Left forelimb (tissue), 1 donor: ENCODE measurements at places on chromosomes 6 and 20.

DNA sequence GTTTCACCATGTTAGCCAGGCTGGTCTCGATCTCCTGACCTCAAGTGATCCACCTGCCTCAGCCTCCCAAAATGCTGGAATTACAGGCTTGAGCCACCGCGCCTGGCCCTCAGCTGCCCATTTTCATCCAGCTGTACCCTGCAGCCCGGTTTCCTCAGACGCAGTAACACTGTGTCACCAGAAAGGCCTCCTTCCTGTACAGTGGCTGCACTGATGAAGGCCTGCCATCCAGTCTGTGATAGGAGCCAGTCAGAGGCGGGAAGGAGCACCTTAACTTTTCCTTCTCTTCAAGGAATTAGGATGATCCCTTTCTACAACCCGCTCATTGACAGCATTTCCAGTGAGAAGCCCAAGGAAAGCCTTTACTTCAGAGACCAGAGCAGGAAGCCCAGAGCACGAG is 75.9 kb downstream of the GFOD1 start:
- DNase-seq: peak; percentile 9

DNA sequence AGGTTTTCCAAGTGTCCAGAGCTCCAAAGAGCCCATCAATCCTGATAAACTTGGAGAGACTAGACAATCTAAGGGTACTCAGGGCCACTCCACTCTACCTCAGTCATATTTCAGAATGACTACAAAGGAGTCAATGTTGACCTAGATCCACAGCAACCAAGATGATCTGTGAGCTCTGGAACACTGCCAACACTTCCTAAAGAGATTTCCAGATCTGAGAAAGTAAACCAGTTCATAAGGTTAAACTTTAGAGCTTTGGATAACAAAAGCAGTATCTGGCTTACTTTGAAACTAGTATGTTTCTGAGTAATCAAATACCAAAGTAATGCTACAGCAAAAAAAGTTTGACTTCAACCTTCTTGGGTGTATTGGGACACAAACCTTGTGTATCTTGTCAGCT is 122.7 kb downstream of the BTBD9 start:
- no peak for DNase-seq

- DNase-seq: no peak
Observed at GRCh38 chr20:57435498-57436222, 44.5 kb downstream of the RBM38 start.

- DNase-seq: no peak
Observed at GRCh38 chr6:111793711-111794111, 79.5 kb downstream of the FYN start.

DNA sequence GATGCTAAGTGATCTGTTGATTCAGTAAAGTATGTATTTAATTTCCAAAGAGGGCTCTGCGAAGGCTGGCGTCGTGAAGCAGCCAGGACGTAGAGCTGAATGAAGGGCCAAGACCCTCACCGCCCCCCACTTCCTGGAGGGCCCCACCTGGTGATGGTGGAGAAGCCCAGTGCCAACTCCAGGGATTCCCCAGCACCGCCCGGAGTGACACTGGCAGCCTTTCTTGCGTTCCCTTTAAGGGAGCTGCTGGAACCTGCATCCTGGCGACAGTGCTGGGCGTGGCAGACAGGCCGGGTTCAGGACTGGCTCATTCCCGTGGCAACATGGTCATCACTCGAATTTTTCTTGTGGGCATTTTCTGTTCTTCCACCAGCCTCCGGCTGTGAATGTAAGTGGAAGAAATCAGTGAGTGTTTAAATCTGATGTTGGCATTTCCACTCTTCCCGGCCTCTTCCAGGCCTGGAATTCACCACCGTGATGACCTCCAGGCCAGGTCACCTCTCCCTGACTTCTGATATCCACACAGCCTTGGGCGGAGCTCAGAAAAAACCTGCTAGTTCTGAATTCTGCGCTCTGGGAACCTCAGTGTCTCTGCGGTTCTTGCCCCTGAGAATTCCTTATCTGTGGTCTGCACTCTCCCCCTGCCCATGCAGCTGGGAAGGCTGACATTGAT is 57.4 kb upstream of the DACT2 start:
- no peak for DNase-seq

GRCh38 chr6:45541934-45542333 is 164.2 kb upstream of the SUPT3H start:
- no peak for DNase-seq

DNA sequence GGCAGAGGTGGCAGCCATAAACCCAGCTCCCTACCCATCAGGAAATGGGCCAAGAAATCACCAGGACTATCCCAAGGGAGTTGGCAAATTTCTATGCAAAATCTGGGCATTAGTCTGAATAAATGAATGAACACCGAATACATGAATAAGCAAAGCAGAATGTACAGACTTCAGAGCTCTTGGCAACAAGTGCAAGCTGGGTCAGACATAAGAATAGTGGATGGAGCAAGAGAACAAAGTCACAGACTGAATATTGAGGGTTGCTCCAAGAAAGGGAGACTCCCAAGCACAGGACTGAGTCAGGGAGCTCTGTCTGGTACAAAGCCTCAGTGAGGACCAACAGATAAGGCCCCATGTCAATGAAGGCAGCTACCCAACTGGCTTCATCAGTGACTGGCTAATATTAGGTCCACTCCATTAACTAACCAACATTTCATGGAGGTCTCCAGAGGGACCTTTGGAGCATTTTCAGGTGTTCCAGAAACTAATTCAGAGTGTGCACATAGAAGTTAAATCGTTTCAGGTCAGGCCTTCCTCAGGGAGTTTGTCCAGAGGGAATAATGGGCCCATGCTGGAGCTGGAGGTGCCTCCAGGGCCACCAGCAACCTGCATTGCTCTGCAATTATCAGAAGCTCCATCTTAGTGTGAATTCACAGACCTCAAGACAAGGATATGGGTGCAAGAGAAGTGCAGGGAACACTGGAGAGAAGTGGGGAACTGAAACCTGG is 191.5 kb upstream of the RALGAPA2 start:
- no peak for DNase-seq

- DNase-seq: no peak
Observed at GRCh38 chr6:29792123-29793035, 35.2 kb upstream of the HLA-G start.

DNA sequence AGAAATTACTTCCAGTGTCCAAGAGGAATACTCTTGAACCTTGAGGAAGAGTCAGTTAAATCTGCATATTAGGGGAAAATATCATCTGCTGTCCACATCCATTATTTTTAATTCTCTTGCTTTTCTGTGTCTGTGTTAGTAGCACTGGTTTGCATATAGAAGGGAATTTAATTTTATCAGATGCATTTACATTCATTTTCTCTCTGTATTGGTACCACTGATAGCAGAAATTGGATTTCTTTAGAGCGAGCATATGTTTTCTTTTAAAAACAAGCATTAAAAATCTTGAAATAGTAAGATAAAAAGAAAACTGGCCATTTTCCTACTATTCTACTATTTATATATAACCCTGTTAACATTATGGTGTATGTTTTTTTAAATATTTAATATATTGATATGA is 83.8 kb downstream of the KIZ start:
- no peak for DNase-seq

GRCh38 chr6:146693342-146693741 is 94.6 kb downstream of the ADGB start:
- no peak for DNase-seq
